CD4-positive, alpha-beta T cell treated with Interleukin-6 for 4 hours (primary cell): ENCODE measurements at places on chromosomes 13 and 19.

DNA sequence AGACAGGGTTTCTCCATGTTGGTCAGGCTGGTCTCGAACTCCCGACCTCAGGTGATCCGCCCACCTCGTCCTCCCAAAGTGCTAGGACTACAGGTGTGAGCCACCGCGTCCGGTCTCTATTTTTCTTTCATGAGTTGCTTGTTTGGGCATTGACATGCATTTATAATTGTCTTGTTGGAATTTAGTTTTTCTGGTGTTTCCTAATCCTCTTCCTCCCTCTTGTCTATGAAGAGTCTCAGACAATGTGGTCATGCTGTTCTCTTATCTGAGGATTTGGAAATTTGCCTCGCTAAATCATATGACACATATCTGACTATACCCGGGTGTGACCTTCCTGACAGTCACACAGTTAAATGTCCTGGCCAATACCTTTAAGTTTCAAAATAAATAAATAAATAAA, 7.4 kb upstream of the CEACAM18 start:
- no peak for DNase-seq

DNA sequence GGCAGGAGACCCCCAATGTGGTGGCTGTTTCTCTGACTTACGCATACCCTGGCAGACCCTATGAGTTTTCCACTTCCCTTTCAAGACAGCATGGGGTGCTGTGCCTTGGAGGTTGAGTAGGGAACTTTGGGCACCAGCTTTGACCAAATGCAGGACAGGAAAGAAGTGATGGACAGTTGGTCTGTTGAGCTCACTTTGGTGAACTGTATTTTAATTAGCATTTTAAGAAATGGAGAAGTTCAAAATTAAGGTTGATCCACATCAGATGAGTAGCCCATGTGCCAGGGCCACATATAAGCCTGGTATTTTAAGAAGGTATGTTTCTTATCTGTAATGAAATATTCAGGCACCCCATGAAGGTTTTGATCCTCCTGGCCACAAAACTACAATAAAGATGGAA, 46.1 kb upstream of the RAP2A start:
- no peak for DNase-seq

GRCh38 chr13:68358294-68358705, 1128.2 kb upstream of the PCDH9 start:
- DNase-seq, result no peak

DNA sequence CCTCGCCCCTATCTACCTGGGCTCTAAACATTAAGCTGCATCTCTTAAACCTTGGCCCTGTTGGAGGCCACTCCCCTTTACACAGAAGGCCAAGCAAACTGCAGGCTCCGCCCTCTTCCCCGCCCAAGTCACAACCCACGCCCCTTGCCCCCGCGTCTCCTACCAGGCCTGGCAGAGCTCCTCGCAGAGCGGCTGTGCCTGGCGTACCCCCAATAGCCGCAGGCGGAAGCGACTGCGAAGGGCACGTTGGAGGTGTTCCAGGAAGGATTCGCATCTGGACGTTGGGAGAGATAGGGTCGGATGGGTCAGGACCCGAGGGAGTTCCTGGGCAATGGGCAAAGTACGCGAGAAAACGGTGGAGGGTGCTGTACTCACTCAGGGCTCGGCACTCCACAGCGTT, 5.9 kb downstream of the RTBDN start:
- peak; percentile 10 for DNase-seq

GRCh38 chr13:106819413-106820180, 251.7 kb upstream of the ARGLU1 start:
- no peak for DNase-seq

DNA sequence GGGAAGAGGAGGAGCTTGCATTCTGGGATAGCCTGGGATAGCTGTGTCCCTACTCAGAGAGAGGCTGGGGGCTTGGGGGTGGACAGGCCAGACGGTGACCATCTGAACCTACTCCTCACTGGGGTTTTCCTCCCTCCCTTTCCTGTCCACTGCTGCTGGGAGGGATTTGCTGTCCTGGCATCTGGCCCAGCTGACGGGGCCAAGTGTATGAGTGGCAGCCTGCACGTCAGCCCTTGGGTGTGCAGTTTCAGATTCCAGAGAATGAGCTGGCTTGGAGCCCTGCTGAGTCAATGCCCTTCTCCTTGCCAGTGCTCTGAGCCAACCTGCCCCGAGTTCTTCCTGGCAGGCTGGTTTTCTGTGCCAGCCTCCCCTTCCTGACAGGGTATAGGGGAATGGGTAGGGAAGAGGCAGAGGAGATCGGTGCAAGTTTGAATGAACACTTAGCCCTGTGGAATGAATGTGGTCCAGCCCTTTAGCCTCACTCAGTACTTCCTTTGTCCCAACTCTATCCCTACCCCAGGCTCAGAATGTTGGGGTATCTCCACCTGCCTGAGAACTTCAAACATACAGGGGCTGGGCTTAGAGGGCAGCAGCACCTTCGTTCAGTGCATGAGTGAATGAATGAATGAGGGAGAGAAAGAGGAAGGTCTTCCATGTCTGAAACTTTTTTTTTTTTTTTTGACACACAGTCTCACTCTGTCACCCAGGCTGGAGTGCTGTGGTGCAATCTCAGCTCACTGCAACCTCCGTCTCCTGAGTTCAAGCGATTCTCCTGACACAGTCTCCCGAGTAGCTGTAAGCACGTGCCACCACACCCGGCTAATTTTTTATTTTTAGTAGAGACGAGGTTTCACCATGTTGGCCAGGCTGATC, 1.8 kb upstream of the ANGPTL4 start:
- no peak for DNase-seq

DNA sequence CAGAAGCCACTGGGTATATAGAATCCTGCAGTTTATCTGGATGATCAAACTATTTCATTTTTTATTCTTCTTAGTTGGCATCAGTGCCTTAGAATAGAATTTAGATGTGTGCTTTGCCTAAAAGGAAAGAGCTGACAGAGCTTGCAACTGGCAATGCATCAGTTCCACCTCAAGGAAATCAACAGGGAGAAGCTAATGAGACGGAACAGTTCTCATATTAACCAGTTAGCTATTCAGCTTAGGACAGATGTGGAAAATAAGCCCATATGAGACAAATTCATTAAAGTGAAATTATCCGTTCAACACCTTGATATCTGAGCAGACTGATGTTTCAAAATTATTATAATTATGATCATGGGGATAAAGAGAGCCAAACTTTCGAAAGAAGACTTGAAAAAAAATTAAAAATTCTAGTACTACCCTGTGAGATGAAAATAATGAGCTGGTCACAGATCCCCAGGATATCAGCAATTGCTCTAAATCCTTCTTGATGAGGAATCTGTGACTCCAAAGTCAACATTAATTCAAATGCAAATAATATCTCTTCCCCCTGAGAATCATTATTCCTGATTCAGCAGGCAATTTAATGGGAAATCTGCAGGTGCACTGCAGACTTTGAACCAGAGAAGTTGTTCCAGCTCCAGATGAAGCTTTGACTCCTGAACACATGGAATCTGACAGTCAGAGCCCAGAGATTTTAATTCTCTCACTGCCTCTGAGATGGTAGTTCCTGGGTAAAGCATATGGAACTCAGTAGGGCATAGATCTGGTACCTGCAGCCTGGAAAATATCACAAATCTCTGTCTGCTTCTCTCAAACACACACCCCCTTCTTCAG, 486.8 kb downstream of the FOXO1 start:
- no peak for DNase-seq

DNA sequence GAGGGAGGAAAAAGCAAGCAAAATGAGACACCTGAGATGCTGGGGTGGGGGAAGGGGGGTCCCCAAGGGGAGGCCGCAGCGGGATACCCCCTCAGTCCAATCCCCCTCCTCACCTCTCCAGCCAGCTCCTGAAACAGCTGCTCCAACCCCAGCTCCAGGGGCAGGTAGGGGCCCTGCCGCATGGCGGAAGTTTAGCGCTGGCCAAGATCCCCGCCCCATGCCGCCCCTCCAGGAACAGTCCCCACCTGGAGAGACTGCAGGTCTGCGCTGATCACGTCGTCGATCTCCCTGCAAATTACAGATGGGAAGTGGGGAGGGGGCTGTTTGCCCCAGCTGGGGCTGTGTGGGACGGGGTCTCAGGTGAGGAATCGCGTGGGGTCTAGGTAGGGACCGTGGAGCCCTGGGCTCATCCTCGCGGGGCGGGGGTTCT, 9.0 kb downstream of the CAPN12 start:
- peak; percentile 43 for DNase-seq

GRCh38 chr13:33194820-33195692, 90.5 kb downstream of the STARD13 start:
- no peak for DNase-seq

GRCh38 chr13:29428310-29429181, 166.9 kb downstream of the SLC7A1 start:
- DNase-seq, result no peak

DNA sequence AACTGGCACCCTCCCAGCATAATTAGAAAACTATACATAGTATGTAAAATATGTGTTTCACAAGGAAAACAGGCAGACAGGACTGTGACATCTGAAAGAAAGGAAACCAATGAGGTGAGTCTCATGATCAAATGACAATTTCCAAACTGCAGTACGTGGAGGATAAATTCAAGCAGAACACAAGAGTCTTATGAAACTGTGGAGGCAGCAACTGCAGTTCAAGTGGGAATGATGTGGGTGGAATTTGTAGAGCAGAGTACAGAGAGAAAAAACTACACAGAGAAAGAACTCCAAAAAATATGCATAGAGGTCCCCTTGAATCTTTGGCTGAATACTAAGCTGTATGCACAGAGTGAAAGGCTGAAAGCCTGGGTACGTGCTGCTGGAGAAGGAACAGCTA, 9.7 kb downstream of the SIGLEC6 start:
- no peak for DNase-seq

GRCh38 chr19:4977299-4978174, 8.6 kb downstream of the KDM4B start:
- no peak for DNase-seq

DNA sequence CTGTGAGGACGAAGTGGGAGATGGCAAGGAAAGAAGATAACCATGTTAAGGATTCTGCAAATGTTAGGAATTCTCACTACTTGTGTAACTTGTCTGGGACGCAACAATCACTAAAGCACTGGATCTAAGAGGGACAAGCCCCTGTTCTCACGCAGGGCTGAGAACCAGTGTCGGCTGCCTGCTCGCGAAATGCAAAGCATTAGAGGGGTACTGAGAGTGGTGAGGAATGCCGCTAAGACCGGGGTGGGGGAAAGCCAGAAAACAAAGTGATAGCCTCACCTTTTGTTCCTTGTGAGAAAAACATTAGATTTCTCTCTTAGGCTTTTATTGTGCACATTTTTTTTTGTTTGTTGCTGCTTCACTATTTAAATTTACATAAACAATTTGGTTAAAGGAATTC, 241.9 kb downstream of the ABCC4 start:
- no peak for DNase-seq
